ENCODE measurements at places on chromosomes 11 and 22.
A peak's percentile ranks its signal among the peaks of the same experiment; 100 is the strongest.

DNA sequence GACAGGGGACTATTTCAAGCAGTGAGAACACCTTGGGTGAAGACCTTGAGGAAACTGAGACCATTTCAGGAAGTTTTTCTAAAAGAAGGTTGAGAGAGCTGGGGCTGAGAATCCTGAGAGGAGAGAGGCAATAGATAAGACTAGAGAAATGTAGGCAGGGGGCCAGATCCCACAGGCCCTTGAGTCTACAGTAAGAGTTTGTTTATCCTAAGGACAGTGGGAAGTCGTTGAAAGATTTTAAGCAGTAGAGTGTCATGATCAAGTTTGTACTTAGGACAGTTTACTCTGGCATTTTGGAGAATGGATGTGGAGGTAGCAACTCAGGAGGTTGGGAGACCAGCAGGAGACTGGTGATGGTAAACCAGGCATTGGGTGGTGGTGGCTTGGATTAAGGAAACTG, 17.1 kb downstream of the HSD17B12 start:
- H3K27ac ChIP-seq, result no peak overlapping the region
- H3K27me3 ChIP-seq, result no peaks in the 10 kb centered on the region
- no peak for DNase-seq
- H3K36me3 ChIP-seq, result no peaks in the 10 kb centered on the region
- H3K4me3 ChIP-seq, result no peak overlapping the region
- no peaks in the 10 kb centered on the region for H3K4me1 ChIP-seq

GRCh38 chr11:126886085-126886484, 114.5 kb downstream of the KIRREL3 start:
- no peaks in the 10 kb centered on the region for H3K27me3 ChIP-seq
- no peak overlapping the region for H3K4me3 ChIP-seq
- no peaks in the 10 kb centered on the region for H3K36me3 ChIP-seq
- DNase-seq, result no peak
- no peaks in the 10 kb centered on the region for H3K4me1 ChIP-seq

DNA sequence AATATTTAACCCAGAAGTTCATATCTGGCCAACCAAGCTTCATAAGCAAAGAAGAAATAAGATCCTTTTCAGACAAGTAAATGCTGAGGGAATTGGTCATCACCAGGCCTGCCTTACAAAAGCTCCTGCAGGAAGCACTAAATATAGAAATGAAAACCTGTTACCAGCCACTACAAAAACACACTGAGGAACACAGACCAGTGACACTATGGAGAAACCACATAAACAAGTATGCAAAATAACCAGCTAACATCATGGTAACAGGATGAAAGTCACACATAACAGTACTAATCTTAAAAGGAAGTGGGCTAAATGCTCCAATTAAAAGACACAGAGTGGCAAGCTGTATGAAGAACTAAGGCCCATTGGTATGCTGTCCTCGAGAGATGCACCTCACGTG, 311.4 kb downstream of the DYNC2H1 start:
- no peaks in the 10 kb centered on the region for H3K36me3 ChIP-seq
- H3K4me3 ChIP-seq, result no peak overlapping the region
- H3K27ac ChIP-seq, result peak overlapping the region; percentile 43
- H3K27me3 ChIP-seq, result no peaks in the 10 kb centered on the region
- DNase-seq, result peak; percentile 38
- 0 out of 2 replicates have a peak, but pooled peaks cover 7% of the 10 kb centered on the region for H3K4me1 ChIP-seq

GRCh38 chr11:8070417-8071115, 10.4 kb upstream of the TUB start:
- H3K4me1 ChIP-seq, result no peaks in the 10 kb centered on the region
- no peaks in the 10 kb centered on the region for H3K36me3 ChIP-seq
- H3K27me3 ChIP-seq, result no peaks in the 10 kb centered on the region
- DNase-seq, result no peak
- no peak overlapping the region for H3K4me3 ChIP-seq

DNA sequence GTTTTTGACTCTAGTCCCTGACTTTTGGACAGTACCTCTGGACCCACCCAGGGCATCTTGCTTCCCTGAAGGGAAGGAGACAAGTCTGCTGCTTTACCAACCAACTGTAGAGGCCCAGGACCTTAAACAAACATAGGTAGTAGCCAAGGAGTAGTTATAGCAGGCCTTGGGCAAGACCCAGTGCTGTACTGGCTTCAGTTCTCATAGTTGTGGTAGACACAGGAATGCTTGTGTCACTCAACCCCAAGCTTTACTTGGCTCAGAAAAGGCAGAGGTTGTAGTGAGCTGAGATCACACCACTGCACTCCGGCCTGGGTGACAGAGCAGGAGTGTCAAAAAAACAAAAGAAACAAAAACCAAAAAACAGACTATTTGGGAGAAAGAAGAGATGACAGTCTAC, 21.3 kb upstream of the OR52M1 start:
- no peak for DNase-seq
- H3K4me3 ChIP-seq, result no peak overlapping the region
- no peak overlapping the region for H3K27ac ChIP-seq
- no peaks in the 10 kb centered on the region for H3K4me1 ChIP-seq
- H3K27me3 ChIP-seq, result no peaks in the 10 kb centered on the region
- H3K36me3 ChIP-seq, result no peaks in the 10 kb centered on the region

GRCh38 chr22:36184433-36185025, 17.1 kb downstream of the APOL4 start:
- no peaks in the 10 kb centered on the region for H3K36me3 ChIP-seq
- H3K27me3 ChIP-seq, result no peaks in the 10 kb centered on the region
- H3K27ac ChIP-seq, result no peak overlapping the region
- H3K4me3 ChIP-seq, result no peak overlapping the region

DNA sequence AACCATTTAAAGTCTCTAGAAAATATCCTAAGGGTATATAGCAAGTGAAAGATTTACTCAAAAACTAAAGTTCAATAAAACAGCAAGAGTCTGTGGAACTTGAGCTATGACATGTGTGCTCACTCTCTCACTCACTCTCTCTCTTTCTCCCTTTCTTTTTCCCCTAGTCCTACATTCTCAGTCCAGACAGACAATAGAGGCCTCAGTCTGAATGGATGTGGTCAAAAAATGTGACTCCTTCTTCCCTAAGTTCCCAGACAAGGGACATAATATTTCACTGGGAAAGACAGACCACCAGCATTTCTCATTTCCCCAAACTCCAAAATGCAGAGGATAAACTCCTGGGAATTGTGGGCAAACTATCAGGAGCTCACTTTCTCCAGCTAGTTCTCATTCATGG, 17.6 kb upstream of the APLNR start:
- DNase-seq, result no peak
- H3K4me1 ChIP-seq, result no peaks in the 10 kb centered on the region
- H3K27me3 ChIP-seq, result no peaks in the 10 kb centered on the region
- no peaks in the 10 kb centered on the region for H3K36me3 ChIP-seq
- H3K4me3 ChIP-seq, result no peak overlapping the region

- peak; percentile 73 for DNase-seq
- H3K27me3 ChIP-seq, result peaks cover 9% of the 10 kb centered on the region
- no peaks in the 10 kb centered on the region for H3K36me3 ChIP-seq
- no peak overlapping the region for H3K27ac ChIP-seq
- no peak overlapping the region for H3K4me3 ChIP-seq
These were observed 6.7 kb upstream of the MCAM start for GRCh38 chr11:119323532-119324033.

GRCh38 chr11:128511712-128512111, 75.6 kb downstream of the ETS1 start:
- no peak for DNase-seq
- H3K4me3 ChIP-seq, result no peak overlapping the region
- H3K27ac ChIP-seq, result no peak overlapping the region
- no peaks in the 10 kb centered on the region for H3K36me3 ChIP-seq
- H3K4me1 ChIP-seq, result no peaks in the 10 kb centered on the region
- no peaks in the 10 kb centered on the region for H3K27me3 ChIP-seq

GRCh38 chr22:25942856-25943411, 200.9 kb downstream of the MYO18B start:
- H3K4me3 ChIP-seq, result no peak overlapping the region
- no peak overlapping the region for H3K27ac ChIP-seq
- no peaks in the 10 kb centered on the region for H3K36me3 ChIP-seq
- H3K27me3 ChIP-seq, result peaks cover 62% of the 10 kb centered on the region
- H3K4me1 ChIP-seq, result no peaks in the 10 kb centered on the region

- no peak overlapping the region for H3K4me3 ChIP-seq
- no peak overlapping the region for H3K27ac ChIP-seq
- peak; percentile 54 for DNase-seq
- H3K27me3 ChIP-seq, result no peaks in the 10 kb centered on the region
- H3K4me1 ChIP-seq, result no peaks in the 10 kb centered on the region
These were observed 451.3 kb downstream of the TBC1D22A start for GRCh38 chr22:47213571-47214230.

DNA sequence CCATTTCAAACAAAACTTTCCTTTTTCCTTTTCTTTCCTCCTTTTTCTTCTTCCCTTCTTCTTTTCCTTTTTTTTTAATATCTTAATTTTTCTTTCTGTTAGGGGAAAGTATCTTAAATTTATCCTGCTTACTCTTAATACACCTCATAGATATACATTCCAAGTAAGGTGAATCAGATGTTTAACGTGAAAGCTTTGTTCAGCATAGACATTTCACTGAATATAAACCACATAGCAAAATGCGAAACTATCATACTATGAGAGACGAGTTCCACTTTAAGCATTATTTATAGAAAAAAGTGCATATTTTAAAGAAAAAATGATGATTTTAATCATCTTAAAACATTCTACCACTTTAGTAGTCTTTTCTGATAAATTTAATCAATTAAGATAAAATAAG, 137.8 kb upstream of the MTMR2 start:
- H3K27me3 ChIP-seq, result no peaks in the 10 kb centered on the region
- H3K4me1 ChIP-seq, result peaks cover 15% of the 10 kb centered on the region
- no peak overlapping the region for H3K4me3 ChIP-seq
- H3K36me3 ChIP-seq, result no peaks in the 10 kb centered on the region
- no peak overlapping the region for H3K27ac ChIP-seq

- H3K27me3 ChIP-seq, result 0 out of 2 replicates have a peak, but pooled peaks cover 6% of the 10 kb centered on the region
- DNase-seq, result no peak
- no peak overlapping the region for H3K27ac ChIP-seq
These were observed 12.9 kb upstream of the OAF start for GRCh38 chr11:120197977-120198376.

- H3K4me3 ChIP-seq, result no peak overlapping the region
- no peak for DNase-seq
- H3K36me3 ChIP-seq, result no peaks in the 10 kb centered on the region
- no peaks in the 10 kb centered on the region for H3K4me1 ChIP-seq
- no peak overlapping the region for H3K27ac ChIP-seq
These were observed 183.5 kb upstream of the SNX19 start for GRCh38 chr11:131099746-131100145.
